Testis (tissue), 5 donors: ENCODE measurements at places on chromosomes 11 and 22. TPM values are rescaled to one million over a fixed set of nuclear protein-coding genes. Genes with fewer than 3 reads are reported as not detected.

The MFRP gene
- not detected for polyA plus RNA-seq

The DERL3 gene
- 48.7 TPM for polyA plus RNA-seq

The ANO9 gene
- 1.6 TPM for polyA plus RNA-seq

The KCNJ5 gene
- polyA plus RNA-seq = 2.1 TPM

The GAB4 gene
- 10.4 TPM for polyA plus RNA-seq

The APOBEC3B gene
- 0.69 TPM for polyA plus RNA-seq

The GDPD4 gene
- polyA plus RNA-seq = 11.9 TPM

The PIH1D2 gene
- polyA plus RNA-seq = 97.8 TPM

The PRRG4 gene
- polyA plus RNA-seq = 1.0 TPM

The SMIM35 gene
- polyA plus RNA-seq = 0.17 TPM

The C11orf21 gene
- polyA plus RNA-seq = 0.88 TPM

The HIPK3 gene
- polyA plus RNA-seq = 47.6 TPM

The SWAP70 gene
- polyA plus RNA-seq = 10.2 TPM

The USP2 gene
- 168 TPM for polyA plus RNA-seq

The MADD gene
- 87.8 TPM for polyA plus RNA-seq

The PSMD13 gene
- 133 TPM for polyA plus RNA-seq

The ARHGAP8 gene
- polyA plus RNA-seq = 9.7 TPM

The CTTN gene
- 136 TPM for polyA plus RNA-seq

The OTOG gene
- 4.2 TPM for polyA plus RNA-seq

The MUC2 gene
- polyA plus RNA-seq = 0.41 TPM

The SLC17A6 gene
- polyA plus RNA-seq = 0.08 TPM

The TBC1D10A gene
- 51.0 TPM for polyA plus RNA-seq

The RELA gene
- polyA plus RNA-seq = 47.5 TPM

The RBX1 gene
- 44.3 TPM for polyA plus RNA-seq

The SMDT1 gene
- 130 TPM for polyA plus RNA-seq

The SORL1 gene
- polyA plus RNA-seq = 14.7 TPM
